ENCODE measurements at places on chromosomes 1 and 21.
A peak's percentile ranks its signal among the peaks of the same experiment; 100 is the strongest.

DNA sequence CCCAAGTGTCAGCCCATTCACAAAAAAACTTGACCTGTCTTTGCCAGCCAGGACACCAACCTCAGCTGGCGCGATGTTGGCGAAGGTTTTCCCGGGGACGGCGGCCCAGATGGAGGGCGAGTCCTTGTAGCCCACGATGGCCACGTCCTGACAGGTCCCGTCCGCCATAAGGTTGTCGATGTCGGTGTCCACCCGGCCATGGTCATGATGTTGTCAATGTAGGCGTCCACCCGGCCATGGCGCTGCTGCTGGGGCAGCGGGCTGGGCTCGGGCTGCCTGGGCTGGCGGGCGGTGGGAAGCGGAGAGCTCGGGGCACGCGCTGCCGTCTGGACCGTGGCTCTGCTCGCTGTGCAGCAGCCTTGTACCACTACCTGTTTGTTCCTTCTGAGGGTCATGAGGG is 18.3 kb upstream of the MYOC start:
- no peak for DNase-seq

DNA sequence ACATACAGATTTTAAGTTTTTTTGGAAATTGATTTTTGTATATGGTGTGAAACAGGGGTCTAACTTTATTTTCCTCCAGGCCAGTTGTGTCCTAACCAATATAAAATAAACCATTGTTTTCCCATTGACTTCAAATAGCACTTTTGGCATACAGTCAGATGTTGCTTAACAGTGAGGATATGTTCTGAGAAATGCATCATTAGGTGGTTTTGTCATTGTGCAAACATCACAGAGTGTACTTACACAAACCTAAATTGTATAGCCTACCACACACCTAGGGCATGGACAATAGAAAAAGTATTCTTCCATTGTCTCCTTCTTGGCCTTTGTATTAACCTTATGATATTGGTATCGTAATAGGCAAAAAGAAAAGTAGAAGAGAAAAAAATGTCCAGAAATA is 37.4 kb upstream of the DISP1 start:
- no peak for DNase-seq

DNA sequence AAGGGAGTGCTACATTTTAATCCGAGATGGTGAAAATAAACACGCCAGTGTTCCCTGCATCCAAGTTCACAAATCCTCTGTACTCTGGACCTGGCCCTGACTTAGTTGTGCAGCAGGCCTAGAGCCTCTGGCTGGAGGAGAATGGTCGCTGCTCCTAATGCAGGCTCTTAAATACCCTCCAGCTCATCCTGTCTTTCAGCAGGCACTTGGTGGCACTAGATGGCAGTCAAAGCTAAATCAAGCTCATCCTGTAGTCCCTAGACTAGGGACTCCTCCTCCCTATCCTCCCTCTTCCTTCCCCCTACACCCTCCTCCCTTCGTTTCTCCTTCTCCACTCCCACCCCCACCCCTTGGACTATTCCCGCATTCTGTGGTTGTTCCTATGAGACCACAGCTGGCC is 41.6 kb upstream of the MTR start:
- DNase-seq = peak; percentile 14

DNA sequence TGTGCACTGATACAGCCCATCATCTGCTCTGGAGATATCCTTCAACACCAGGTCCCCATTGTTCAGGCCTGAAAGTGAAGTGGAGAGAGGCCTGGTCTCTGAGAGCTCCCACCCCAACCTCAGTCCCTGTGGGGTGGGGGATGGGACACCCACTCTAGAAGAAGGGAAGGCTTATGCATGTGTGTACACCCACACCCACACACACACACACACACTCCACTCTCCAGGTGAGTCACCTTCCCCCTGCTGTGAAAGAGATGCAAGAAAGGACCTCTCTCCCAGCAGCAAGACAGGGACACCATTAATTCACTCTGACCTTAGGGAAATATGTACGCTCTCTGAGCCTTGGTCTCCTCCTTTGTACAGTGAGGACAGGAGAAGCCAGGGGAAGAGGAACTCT is 5.9 kb downstream of the VSIG8 start:
- no peak for DNase-seq

DNA sequence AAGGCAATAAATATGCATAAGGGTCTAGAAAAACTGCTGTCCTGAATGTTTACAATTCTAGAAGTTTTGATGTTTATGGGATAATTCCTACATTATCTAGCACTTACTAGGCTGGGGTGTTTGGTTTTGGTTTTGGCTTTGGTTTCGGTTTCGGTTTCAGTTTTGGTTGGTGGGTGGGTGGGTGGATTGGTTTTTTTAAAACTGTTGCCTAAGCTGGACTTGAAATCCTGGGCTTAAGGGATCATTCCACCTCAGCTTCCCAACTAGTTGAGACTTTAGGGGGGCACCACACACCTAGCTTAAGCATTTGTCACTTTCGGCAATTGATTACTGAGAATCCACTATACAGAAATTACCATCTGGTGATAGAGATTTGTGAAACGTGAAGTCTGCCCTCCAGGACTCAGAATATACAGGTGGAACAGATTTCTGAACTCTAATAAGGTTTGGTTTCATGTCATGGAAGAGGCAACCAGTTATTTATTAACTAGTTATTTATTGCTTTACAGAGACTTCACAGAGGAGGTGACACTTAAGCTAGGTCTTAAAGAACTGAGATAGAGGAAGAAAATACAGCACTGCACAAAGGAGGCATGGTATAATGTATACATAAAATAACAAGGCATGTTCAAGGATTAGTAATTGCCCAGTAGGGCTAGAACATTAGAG is 69.6 kb downstream of the PIK3R3 start:
- DNase-seq = peak; percentile 26

DNA sequence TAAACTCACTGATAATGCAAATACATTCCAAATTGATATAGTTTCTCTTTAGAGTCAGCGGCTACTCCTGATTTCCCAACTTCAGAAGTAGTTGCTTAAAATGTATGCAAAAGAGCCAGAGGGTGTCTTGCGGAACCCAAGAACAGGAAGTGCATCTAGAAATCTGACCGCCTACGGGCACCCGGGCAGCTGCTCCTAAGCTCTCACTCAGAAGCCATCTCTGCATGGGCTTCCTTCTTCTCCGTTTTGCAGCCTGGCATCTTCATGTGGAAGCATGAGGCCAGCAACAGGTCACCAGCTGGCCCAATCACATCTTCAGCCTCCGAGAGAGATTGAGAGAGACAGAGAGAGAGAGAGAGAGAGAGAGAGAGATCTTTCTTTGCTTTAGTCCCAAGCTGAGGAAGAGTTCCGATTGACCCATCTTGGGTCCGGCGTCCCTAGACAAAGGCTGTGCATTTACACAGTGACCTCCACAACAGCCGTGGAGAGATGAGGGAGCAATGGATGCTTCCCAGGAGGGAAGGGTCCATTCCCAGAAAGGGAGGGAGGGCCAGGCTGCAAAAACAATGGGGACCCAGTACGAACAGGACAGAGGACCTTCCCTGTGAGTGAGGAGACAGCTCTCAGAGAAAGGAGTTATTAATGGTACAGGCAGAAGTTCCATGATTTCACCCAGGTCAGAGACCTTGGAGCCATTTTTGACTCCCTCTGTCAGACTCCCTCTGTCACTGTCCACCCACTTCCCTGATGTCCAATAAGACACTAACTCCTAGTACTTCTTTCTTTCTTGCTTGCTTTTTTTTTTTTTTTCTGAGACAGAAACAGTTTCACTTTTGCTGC is 28.2 kb upstream of the SLC30A1 start:
- DNase-seq = no peak

- no peak for DNase-seq
Observed at GRCh38 chr1:47645151-47645550, 207.3 kb downstream of the FOXD2 start.

Data from hepatic stellate cell (primary cell).